ELF-1 (cell line): ENCODE measurements at places on chromosomes 4 and X.
A peak's percentile ranks its signal among the peaks of the same experiment; 100 is the strongest.

DNA sequence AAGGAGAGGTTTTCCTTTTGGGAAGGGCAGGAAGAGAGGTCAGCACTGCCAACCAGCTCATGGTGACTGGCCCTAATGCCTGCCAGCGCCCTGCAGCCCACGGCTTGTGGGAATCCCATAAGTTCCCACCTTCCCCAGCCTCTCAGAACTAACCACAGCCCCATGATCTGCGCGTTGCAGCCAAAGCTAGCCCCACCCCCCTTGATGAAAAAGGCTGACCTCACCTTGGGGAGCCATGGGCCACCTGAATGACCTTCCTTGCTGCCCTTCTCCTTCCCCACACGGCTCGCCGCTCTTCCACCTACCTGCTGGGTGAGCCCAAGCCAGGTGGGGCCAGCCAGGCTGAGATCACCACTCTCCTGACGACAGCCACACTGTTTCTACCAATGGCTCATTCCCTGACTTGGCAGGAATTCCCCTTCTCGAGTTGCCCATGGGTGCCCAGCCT is 3.9 kb upstream of the ELF4 start:
- DNase-seq = no peak

- no peak for DNase-seq
Measured at GRCh38 chr4:141711211-141711610, 74.8 kb downstream of the IL15 start.

DNA sequence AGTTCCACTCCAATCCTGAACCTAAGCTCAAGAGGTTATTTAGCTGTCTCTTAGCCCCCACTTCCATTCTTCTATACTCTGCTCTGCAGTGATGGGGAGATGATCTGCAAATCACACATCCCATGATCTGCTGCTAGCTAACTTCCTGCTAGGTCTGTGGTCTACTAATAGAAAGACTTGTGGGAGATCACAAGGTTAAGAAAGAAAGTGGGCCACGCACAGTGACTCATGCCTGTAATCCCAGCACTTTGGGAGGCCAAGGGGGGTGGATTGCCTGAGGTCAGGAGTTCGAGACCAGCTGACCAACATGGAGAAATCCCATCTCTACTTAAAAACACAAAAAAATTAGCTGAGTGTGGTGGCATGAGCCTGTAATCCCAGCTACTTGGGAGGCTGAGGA is 471.1 kb upstream of the NWD2 start:
- DNase-seq = no peak

- peak; percentile 32 for DNase-seq
Measured at GRCh38 chr4:68498413-68499007, 51.2 kb downstream of the TMPRSS11E start.

- no peak for DNase-seq
Measured at GRCh38 chr4:70688795-70689231, 481 bp downstream of the UTP3 start.

DNA sequence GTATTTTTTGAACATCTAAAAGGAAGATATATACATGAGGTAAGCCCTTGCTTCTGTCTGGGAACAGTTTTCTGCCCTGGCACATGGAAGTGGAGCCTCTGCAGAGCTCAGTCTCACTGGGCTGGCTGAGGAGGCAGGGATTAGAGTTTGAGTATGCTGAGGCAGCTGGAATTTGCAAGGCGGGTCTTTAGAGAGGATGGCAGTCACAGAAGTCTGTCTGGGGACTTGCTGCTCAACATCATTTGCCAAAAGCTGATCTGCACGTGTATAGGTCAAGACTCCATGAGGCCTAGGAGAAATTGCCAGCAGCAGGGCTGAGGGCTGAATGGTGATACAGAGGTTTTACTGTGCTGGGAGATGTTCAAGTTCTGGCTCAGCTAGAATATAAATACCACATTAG is 163.6 kb upstream of the ANK2 start:
- peak; percentile 52 for DNase-seq

DNA sequence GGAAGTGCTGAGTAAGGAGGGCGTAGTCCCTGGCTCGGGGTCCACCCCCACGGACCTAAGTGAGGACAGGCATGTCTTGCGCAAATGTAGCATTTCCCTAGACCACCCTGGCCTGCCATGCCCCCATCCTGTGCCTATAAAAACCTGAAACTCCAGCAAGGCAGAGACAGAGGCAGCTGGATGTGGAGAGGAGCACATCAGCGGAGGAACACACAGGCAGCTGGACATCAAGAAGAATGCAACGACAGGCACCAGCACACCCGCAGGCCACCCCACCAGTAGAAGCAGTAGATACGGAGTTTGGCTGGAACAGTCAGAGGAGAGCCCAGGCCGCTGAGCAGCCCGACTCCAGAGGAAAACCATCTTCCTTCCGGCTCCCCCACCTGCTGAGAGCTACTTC is 345.9 kb downstream of the FSTL5 start:
- no peak for DNase-seq

GRCh38 chr4:169583563-169583962 is 28.8 kb downstream of the NEK1 start:
- DNase-seq = no peak

DNA sequence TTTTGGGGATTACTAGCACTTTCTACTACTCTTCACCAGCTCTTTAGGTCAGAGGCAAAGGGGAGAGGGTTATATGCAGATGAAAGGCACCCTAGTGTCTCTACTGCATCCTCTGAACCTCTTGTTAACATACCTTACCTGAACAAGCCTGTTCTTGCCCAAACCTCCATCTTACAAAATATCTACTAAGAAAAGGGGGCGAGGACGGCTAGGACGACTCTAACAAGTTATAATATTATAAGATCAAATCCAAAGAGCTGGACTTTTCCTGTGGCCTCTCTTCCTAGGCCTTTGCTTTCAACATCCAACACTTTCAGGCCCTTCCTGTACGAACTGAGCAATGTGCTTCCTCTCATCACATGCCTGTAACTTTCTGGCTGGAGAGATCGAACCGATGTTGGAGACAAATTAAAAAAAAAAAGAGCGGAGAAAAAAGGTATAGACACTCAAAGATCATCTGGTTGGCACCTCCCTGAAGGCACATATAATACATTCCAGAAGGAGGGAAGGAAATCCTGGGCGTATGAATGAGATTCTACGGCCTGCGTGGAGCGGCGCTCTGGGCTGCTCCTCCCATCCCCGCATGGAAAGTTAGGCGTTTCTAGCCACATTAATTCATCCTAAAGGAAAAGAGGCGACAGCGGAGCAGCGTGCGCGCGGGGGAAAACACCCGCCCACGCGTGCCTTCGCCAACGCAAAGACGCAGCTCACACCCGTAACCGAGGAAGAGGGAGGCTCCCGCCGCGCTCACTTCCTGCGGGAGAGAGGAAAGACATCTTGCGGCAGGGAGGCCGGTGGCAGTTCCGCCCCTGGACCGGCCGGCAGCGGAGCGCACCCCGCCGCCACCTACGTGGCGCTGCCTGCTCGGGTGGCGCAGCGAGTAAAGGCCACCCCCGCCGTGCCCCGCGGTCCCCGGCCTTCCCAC is 808 bp downstream of the PRDM5 start:
- peak; percentile 52 for DNase-seq

- no peak for DNase-seq
Measured at GRCh38 chr4:118783887-118784286, 52.0 kb downstream of the SEC24D start.

DNA sequence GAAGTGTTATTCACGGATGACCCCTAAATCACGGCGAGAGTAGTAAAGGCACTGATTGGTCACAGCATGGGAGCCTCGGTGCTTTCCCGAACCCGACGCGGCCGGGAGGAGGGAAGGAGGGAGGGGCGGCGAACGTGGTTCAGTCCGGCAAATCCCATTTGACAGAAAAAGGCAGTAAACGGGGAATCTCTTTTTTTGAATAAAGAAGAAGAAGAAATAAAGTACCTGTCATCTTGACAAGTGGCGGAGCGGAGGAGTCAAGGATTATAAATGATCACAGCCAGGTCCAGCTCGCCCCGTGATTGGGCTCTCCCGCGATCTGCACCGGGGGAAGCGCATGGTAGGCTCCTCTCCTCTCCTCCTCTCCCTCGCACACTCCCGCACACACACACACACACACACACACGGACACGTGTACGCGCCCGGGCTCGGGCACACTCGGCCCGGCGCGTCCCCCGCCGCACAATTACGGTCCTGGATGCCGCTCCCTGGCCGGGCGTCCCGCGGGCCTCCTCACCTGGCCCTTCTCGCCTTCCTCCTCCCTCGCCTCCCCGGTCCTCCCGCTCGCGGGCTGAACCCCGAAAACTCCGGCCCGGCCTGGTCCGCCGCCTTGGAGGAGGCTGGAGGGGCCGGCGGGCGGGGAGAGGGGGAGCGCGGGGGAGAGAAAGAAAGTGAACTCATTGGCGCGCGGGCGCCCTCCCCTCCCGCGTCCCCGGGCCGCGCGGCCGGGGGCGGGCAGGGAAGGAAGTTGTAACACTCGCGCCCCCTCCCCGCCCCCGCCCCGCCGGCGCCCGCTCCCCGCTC is 99.2 kb upstream of the TENM3 start:
- DNase-seq = peak; percentile 86

DNA sequence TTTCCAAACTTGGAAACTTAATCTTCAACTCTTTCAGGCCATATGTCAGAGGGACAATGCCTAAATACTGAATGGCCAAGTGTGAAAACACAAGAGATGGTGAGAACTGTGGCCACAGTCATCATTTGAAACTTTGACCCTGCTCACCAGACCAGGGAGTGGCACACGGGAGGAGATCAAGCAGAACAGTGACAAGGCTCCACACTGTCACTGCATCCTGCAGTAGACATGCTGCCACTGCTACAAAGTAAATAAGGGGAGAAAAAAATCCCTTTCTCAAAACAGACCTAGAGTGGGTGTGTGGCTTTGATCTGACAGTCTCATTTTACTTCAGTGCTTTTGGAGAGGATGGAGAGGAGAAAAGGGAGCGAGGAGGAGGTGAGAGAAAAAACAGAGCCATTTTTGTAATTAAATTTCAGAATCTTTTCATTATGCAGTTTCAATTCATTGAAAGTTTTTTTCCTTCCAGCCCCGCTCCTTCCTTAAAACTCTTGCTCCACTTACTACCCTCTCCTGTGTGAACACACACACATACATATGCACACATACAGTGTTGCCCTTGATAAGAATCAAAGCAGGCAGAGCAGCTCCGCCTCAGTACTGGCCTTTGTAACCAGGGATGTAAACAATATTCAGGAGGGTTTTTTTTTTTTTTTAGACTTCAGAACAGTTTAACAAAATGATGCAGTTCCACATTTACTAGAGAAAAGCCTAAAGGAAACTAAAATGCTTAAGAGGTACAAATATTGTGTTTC is 34.4 kb downstream of the NEXMIF start:
- DNase-seq = no peak

DNA sequence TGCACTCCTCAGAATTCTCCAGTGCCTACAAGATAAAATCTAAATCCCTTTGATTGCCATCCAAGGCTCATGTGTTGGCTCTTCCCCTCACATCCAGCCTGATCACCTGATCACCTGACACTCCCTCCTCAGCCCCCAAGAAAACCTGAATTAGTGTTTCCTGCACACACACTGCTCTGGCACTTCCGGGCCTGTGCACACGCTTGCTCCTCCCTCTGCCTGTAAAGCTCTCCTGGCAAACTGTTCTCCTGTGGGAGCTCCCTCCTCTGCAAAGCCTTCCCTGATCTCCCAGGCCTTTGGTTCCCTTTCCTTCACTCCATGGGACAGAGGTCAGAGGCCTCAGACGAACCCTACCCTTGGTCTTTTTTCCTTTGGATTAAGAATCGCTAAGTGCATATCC is 19.9 kb downstream of the PHKA2 start:
- DNase-seq = no peak
